Spinal cord (tissue), 10 donors: ENCODE measurements at places on chromosomes 1 and 21. TPM values are rescaled to one million over a fixed set of nuclear protein-coding genes. Genes with fewer than 3 reads are reported as not detected.

The AKR1A1 gene
- total RNA-seq = 121 TPM

The MAP10 gene
- total RNA-seq = 4.9 TPM

The AQP10 gene
- total RNA-seq = 0.30 TPM

The ALG14 gene
- total RNA-seq = 7.2 TPM

DNA sequence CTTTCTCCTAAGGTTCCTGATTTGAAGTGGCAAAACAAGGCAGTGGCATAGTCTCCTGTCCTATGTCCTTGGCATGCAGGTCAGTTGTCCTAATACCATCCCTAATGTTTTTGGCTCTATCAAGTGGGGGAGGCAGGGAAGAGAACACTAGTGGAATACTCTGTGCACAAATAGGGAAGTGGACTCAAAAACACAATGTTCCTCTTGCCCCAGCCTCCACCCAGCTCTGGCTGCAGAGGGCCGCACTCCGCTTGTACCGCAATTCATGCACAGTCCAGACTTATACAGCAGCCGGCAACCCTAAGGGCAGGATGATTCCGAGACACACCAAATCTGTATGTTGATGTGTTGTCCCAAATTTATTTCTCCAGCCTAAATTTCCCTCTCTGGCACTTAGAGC, 14.5 kb downstream of the PLEKHO1 start:
- no peak for DNase-seq
